ENCODE measurements at places on chromosomes 2 and 18. TPM values are rescaled to one million over a fixed set of nuclear protein-coding genes. Genes with fewer than 3 reads are reported as not detected.
A peak's percentile ranks its signal among the peaks of the same experiment; 100 is the strongest.

The ESPNL gene
- total RNA-seq: not detected

The NGEF gene
- total RNA-seq: 3.3 TPM

The RALB gene
- 14.9 TPM for total RNA-seq

GRCh38 chr2:86336675-86337243, 667 bp downstream of the REEP1 start:
- H3K27ac ChIP-seq: no peak overlapping the region
- no peaks in the 10 kb centered on the region for H3K36me3 ChIP-seq
- H3K4me3 ChIP-seq: peak overlapping the region; percentile 65
- DNase-seq: no peak
- no peaks in the 10 kb centered on the region for H3K27me3 ChIP-seq

The ASB18 gene
- total RNA-seq: not detected

The PPP1R1C gene
- total RNA-seq: 0.35 TPM

DNA sequence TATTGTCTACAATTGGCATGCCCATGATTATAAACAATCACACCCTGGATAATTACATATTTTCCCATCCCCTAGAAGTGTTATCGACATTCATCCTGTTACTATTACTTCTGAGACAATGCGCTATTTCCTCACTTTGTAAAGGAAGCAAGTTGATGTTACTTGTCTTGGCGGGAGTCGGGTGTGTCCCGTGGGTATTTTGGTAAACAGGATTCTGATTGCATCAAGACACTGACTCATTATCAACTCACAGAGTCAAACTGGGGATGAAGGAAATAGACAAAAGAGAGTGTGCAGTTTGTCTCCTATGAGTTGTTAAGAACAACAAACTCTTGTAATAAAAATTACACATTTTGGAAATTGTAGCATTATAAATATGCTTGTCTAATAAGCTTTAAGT, 142.7 kb downstream of the GALR1 start:
- no peaks in the 10 kb centered on the region for H3K36me3 ChIP-seq
- H3K4me1 ChIP-seq: no peaks in the 10 kb centered on the region
- DNase-seq: no peak
- H3K27me3 ChIP-seq: no peaks in the 10 kb centered on the region

GRCh38 chr2:115596659-115597375, 1154.4 kb downstream of the DPP10 start:
- H3K27ac ChIP-seq: no peak overlapping the region
- no peak for DNase-seq
- H3K36me3 ChIP-seq: no peaks in the 10 kb centered on the region
- H3K27me3 ChIP-seq: no peaks in the 10 kb centered on the region

DNA sequence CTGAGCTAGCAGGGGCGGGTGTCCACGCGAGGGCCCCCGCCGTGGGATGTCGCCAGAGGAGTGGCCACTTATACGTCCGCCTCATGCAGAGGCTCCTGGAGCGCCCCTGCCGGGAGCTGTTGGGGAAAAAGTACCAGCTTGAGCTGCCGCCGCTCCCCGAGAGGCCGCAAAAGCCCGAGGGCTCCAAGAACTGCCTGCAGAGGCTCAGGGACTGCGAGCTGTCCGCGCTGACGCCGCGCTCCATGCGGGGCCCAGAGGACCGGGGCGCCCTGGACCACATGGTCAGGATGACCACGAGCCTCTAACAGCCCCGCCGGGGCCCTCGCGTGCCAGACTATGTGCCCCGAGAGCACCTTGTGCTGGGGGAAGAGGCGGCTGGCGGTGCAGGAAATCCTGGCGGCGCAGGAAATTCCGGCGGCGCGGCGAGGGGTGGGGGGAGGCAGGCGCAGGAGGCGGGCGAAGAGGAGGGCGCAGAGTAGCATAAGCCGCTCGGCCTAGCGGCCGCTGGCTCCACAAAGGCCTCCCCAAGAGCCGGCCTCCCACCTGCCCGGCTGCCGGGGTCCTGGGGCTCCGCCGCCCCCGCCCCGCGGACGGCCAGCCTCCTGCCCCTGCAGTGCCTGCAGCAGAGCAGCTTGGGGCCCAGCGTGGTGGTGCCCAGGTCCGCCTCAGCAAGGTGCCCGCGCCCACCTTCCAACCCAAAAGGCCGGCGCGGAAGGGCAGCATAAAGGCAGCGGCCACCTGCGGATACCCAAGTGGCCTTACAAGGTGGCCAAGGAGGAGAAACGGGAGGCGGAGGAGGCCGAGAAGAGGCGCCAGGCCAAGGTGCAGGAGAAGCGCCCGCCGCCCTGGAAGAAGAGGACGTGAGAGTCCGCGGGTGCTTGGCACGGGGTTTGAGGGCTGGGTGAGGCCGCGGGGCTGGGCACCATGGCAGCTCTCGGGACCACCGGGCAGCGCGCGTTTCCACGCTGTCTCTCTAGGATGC, 42.1 kb upstream of the TRIM43B start:
- DNase-seq: peak; percentile 91
- no peaks in the 10 kb centered on the region for H3K36me3 ChIP-seq
- H3K4me1 ChIP-seq: no peaks in the 10 kb centered on the region

DNA sequence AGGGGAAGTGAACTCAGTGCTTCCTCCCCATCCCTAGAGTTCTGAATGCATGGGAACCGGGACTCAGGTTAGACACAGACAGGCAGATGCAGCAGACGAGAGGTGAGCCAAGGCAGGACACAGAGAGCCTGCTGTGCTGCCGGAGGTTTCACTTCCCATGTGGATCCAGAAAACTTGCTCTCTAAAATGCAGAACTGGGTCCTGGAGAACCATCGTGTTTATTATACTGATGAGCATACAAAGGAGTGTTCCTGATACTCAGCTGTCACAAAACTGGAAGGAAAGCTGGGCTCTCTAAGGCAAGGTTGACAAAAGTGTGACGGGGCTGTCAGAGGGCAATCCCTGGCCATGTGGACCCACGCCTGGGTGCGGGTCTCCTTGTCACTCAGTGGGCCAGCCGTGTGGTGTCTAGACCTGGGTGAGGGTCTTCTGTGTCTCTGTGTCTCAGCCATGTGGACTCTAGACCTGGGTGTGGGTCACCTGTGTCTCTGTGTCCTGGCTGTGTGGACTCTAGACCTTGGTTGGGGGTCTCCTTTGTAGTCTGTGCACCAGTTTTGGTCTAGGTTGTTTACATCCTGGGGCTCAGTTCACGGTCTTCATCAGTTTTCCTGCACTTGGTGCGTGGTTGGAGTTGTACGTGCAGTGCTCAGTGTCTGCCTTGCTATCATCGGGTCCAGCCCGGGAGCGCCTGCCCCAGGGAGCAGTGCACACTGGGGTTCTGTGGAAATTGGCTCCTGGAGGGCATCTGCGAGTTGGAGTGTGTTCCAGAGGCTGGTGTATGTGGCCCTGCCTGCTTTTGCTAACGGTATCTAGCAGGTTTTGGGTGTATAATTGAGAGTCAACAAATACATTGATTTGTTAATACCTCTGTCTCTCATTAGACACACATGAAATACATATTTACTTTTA, 141.1 kb downstream of the ATP9B start:
- H3K36me3 ChIP-seq: no peaks in the 10 kb centered on the region
- H3K27ac ChIP-seq: no peak overlapping the region
- no peak for DNase-seq
- H3K4me3 ChIP-seq: no peak overlapping the region
- no peaks in the 10 kb centered on the region for H3K4me1 ChIP-seq

The ZSWIM2 gene
- total RNA-seq: not detected

The HRH4 gene
- total RNA-seq: not detected

The CAVIN2 gene
- 5.6 TPM for total RNA-seq

GRCh38 chr18:42078711-42079110, 123.7 kb downstream of the PIK3C3 start:
- H3K36me3 ChIP-seq: no peaks in the 10 kb centered on the region
- H3K4me3 ChIP-seq: no peak overlapping the region
- H3K27me3 ChIP-seq: no peaks in the 10 kb centered on the region
- no peak for DNase-seq
- no peaks in the 10 kb centered on the region for H3K4me1 ChIP-seq

GRCh38 chr2:61006486-61007105, 10.9 kb upstream of the PEX13 start:
- H3K27ac ChIP-seq: no peak overlapping the region

DNA sequence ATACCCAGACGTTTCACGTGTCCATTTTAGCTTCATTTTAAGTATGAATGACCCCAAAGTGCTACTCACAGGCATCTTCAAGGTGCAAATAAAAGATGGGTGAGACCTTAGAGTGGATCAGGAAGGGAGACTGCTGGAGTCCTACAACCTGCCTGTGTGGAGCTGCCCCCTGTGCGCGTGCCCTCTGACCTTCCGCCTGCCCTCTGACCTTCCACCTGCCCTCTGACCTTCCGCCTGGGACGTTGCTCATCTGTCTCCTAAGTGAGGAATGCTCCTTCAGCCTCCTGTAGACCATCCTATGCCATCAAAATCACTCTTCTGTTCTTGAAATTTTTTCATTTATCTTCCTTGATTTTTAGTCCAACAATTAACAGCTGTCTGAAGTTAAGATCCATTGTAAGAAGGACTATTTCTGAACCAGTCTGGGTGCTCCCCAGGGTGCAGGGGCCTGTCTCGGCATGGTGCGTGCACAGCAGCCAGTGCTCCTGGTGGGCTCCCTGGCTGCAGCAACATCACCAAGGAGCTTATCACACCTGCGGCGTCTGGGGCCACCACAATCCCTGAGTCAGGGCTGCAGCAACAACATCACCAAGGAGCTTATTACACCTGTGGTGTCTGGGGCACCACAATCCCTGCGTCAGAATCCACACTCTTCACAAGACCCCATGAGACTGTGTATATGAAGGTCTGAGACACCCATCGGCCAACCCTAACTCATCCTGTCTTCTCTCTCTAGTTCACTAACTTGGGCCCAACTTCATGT, 86.0 kb downstream of the TPO start:
- H3K27ac ChIP-seq: no peak overlapping the region
- peak; percentile 7 for DNase-seq
- H3K4me3 ChIP-seq: no peak overlapping the region
- H3K27me3 ChIP-seq: no peaks in the 10 kb centered on the region

DNA sequence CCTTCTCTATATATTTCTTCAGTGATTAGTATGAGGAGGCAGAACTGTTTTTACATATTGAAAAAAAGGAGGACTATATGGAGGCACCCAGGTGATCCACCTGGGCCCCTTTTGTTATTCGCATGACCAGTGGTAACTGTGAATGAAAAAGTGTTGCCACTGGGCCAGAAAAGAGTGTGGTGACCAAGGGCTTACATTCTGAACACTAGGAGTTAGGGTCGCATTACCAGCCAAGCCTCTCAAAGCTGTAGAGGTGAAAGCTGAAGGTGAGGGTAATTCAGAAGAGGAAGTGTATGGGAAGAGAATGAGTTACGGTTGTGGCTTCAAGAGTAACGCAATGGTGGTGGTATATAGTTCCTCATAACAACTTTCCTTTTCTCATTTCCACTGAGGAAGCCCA, 487.6 kb downstream of the TMEM182 start:
- no peak overlapping the region for H3K27ac ChIP-seq
- DNase-seq: no peak
- H3K27me3 ChIP-seq: no peaks in the 10 kb centered on the region
- H3K4me3 ChIP-seq: no peak overlapping the region

GRCh38 chr2:105752691-105753358, 8.1 kb downstream of the NCK2 start:
- no peaks in the 10 kb centered on the region for H3K27me3 ChIP-seq
- DNase-seq: no peak
- H3K36me3 ChIP-seq: no peaks in the 10 kb centered on the region
- no peak overlapping the region for H3K27ac ChIP-seq
- peaks cover 29% of the 10 kb centered on the region for H3K4me1 ChIP-seq

DNA sequence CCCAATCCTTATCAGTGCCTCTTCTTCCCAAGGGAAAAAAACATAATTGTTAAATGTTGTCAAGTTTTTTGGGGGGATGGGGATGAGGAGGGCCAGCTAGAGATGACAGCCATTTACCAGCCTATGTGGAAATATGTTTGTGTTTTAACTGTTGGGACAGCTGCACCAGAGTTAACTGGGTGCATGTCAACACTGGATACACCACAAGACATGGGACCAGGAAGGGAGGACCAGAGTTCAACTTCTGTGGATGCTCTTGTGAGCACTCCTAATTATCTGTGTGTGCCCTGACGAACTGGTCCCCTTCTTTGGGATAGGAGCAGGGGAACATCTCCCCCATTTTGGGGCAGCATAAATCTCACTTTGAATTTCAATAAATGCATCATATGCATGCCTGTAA, 66.1 kb upstream of the FZD5 start:
- H3K27me3 ChIP-seq: no peaks in the 10 kb centered on the region
- no peak for DNase-seq
- no peaks in the 10 kb centered on the region for H3K36me3 ChIP-seq
- no peak overlapping the region for H3K4me3 ChIP-seq
- H3K4me1 ChIP-seq: no peaks in the 10 kb centered on the region

DNA sequence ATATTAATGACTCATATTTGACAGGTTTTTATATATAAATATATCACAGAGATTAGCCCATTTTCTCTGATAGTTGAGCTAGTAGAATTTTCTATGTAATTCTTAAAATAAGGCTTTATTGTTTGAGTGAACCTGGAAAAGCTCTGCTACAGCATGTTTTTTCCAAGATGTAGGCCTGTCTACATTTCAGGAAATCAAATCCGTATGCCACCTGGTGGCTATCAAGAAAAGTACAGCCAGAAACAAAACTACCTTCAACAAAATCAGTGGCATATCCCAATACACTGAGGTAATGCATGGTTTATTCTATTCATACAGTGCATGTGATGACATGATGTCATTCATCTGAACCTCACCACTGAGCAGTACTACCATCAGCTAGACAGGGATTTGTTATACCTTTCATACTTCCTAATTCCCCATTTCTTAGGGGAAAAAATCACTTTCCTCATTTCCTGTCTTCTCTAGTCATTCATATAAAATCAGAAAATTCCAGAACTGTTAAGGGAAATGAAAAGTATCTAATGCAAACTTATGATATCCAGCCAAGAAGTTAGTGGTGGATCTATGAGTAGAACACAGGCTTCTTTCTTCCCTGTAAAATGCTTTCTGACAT, 310.4 kb upstream of the SYT4 start:
- H3K27ac ChIP-seq: no peak overlapping the region
- no peaks in the 10 kb centered on the region for H3K36me3 ChIP-seq
- H3K27me3 ChIP-seq: no peaks in the 10 kb centered on the region
- H3K4me3 ChIP-seq: no peak overlapping the region
- H3K4me1 ChIP-seq: no peaks in the 10 kb centered on the region

GRCh38 chr2:219082332-219082958, 21.7 kb upstream of the IHH start:
- no peaks in the 10 kb centered on the region for H3K27me3 ChIP-seq
- H3K36me3 ChIP-seq: no peaks in the 10 kb centered on the region
- no peaks in the 10 kb centered on the region for H3K4me1 ChIP-seq
- peak; percentile 23 for DNase-seq

- H3K27me3 ChIP-seq: no peaks in the 10 kb centered on the region
- H3K4me3 ChIP-seq: no peak overlapping the region
- H3K4me1 ChIP-seq: no peaks in the 10 kb centered on the region
- H3K27ac ChIP-seq: no peak overlapping the region
- DNase-seq: no peak
Observed at GRCh38 chr2:25567406-25567805, 106.0 kb downstream of the DTNB start.
